ENCODE measurements at places on chromosomes 1 and 21. TPM values are rescaled to one million over a fixed set of nuclear protein-coding genes. Genes with fewer than 3 reads are reported as not detected.

CCDC190 gene
- total RNA-seq = 1.2 TPM

MYOM3 gene
- total RNA-seq = 0.23 TPM

DIO1 gene
- not detected for total RNA-seq

ARHGEF2 gene
- 71.5 TPM for total RNA-seq

ADARB1 gene
- total RNA-seq = 33.4 TPM

All from diencephalon (tissue), 1 donor.